A673 (cell line): ENCODE measurements at places on chromosomes 7 and 10. TPM values are rescaled to one million over a fixed set of nuclear protein-coding genes. Genes with fewer than 3 reads are reported as not detected.

DNA sequence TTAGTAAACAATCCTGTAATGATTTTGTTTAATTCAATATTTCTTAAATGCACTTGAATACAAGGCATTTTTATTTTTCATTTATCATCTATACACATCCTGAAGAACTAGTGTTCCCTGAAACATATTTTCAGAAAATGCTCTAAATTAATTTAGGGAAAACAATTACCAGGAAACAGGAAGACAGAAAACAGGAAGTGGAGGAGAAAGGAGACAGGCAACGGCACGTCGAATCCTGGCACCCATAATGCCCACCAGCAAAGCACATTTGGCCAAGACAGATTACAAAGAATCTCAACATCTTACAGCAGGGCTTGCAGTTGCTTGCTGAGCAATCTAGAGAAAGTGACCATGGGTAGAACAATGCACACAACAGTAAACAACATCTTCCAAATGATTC, 571.1 kb downstream of the GRID1 start:
- DNase-seq, result peak; percentile 12

DNA sequence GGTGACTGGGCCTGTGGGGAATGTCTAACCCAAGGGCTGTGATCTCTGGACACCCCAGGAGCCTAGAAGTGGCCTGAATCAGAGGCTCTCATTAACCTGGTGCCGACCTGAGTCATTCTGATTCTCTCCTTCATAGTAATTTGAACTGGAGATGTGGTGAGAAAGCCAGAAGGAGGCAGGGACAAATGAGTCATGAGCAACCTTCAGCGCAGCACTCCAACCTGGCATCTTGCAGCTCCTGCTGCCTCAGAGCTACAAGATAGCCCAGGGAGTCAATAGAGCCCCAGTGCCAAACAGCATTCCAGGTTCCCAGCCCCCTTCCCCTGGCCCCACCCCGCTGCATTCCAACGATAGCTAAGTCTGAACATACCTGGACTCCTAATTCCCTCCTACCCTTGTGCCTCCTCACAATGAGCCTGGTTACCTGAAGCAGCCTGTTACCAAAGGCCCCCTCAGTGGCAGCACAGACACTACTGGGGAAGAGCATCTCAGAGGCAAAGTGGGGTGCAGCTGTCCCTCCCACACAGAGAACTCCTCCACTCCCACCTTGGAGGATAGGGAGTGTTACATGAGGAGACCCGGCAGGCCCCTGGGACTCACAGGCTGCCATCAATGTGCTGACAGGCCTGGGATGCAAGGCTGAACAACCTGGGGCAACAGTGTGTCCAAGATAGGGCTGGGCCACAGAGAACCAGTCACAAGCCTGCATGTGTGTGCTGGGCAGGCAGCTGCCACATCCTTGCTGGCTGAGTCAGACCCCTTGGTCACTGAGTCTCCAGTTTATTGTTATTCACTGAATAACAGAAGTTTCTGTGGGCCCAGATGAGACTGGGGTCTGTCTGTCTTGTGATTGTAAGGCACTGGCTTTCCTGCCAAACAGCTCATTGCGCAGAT, 76.8 kb upstream of the LEP start:
- no peak for DNase-seq

- peak; percentile 3 for DNase-seq
Observed at GRCh38 chr7:107450970-107451369, 18.9 kb upstream of the GPR22 start.

- no peak for DNase-seq
Observed at GRCh38 chr7:46603780-46604179, 682.7 kb upstream of the IGFBP3 start.

DNA sequence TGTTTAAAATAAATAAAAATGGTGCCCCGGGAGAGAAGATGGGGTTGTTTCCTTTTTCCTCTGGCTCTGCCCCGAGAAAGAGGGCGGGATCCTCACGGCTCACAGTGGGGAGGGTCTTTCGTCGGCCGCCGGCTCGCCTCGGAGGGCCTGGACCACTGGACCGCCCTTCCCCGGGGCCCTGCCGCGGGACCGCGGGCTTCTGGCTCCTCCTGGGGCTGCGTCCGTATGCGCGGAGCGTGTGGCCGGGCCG, 3.5 kb upstream of the IGF2BP3 start:
- DNase-seq, result peak; percentile 60

DNA sequence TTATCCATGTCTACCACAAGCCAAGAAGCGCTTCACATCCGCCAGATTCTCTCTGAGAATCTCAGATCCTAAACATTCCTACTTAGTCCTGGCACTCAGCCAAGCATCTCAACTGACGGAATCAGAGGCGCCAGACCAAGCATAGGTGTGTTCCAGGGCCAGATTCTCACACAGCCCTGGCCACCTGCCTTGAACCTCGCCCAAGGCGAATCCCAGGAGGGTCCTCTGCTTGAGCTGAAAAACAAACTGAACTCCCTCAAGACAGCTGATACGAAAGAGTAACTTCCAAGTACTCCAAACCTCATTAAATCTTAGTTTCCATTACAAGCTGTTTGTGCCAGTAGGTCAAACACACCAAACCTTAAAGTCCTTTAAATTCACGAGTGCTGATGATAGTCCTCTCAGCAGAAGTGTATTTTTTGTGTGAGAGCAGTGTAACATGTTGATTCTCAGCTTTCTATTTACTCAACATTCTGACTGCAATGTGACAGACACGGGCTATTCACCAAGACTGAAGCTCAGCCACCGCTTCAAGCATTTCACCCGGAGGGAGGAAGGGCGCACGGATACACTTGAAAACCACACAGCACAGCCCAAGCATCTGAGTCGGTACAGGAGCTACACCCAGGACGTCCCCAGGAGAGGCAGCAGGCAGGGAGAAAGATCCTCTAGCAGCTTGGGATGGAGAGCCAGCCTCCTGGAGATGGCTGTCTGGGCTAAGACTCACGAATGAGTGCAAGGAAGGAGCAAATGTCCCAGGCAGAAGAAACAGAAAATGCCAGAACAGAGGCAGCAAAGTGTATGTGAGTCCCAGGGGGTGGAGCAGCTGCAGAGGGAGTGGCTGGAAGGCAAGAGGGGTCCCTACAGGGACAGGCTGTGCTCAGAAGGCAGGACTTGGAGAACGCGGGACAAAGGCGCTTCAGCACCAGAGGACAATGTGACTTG, 6.0 kb downstream of the PARD3 start:
- DNase-seq, result peak; percentile 24

- no peak for DNase-seq
Observed at GRCh38 chr10:62382831-62383230, 8.7 kb downstream of the ZNF365 start.

DNA sequence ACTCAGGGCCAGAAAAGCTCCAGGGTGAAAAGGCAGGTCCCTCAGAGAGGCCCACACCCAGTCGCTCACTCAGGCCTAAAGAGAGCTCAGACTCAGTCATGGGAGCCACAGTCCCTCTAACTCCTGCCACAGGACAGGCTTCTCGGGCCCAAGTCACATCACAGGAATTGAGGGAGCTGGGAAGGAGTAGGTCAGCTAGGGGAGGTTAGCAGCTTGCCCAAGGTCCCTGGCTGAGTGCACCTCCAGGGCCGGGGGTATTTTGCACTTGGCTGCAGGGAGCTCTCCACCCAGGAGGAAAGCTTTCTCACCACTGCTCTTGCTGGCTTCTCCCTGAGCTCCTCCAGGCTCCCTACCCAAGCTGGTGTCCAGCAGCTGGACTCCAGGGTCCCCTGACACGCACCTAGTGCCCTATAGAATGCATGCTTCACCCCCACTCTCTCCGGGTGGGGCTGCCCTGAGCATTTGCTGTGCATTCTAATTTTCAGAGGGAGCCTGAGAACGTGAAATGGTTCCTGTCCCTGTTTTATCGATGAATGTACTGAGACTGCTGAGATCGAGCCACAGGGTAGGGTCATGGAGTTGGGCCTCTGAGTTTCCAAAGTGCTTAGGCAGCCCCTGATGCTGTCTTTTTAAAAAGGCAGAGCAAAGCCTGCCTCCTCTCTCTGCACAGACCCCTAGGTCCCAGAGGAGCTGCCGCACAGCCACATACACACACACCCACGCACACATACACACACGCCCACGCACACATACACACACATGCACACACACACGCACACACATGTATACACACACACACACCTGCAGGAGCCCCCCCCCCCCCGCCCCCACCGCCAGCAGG, 37.9 kb upstream of the RET start:
- no peak for DNase-seq

DNA sequence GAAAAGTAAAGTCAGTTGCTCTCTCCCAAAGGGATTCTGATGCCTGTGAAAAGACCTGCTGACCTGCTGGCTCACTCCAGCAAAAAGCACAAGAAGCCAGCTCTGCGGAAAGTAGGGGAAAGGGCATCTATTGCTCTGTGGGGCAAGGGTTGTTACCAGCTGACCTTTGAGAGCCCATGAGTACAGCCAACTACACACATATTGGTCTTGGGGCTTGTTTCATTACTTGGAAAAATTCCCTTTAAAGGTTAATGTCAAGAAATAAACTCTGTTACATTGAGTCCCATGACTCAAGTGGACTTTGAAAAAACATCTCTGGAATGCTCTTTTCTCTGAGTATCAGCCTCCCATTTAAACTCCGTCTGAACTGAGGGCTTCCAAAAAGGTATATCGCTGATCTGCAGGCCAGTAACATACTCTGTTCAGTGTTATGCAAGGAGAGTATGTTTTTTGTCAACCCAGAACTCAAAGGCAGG, 53.2 kb downstream of the PANK1 start:
- no peak for DNase-seq

HOXA1 gene
- total RNA-seq, result not detected in 2 replicates

PMS2 gene
- 14.6 and 16.8 TPM in 2 replicates for total RNA-seq

RAMP3 gene
- total RNA-seq, result not detected in 2 replicates

ZNF804B gene
- total RNA-seq, result not detected in 2 replicates

OPN1SW gene
- total RNA-seq, result not detected in 2 replicates

COL28A1 gene
- total RNA-seq, result 0.22 and 0.34 TPM in 2 replicates
